ENCODE measurements at places on chromosomes 16 and 17.
A peak's percentile ranks its signal among the peaks of the same experiment; 100 is the strongest.

DNA sequence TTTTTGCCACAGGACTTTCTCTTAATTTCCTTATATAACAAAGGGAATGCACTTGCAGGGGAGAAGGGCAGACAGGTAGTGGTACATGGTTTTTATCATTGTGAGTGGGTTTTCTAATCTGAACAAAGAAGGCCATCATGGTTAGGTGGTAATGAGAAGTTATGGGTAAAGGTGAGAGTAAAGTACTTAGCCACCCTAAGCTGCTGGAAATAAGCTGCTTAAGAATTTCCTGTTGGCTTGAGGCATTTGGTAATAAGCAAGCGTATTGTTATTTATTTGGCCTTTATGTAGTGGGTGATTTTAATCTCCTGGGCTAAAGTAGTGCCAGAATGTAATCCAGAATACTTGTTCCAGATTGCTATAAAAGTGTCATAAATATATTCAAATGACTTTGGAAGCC, 27.1 kb downstream of the TAC4 start:
- DNase-seq: no peak

- DNase-seq: peak; percentile 90
Observed at GRCh38 chr17:29622337-29623282, at the start of gene CORO6. Gene CORO6, minus strand, starts transcription at chr17:29622912. Its CDS starts 1,491 bp downstream, at chr17:29621421.

DNA sequence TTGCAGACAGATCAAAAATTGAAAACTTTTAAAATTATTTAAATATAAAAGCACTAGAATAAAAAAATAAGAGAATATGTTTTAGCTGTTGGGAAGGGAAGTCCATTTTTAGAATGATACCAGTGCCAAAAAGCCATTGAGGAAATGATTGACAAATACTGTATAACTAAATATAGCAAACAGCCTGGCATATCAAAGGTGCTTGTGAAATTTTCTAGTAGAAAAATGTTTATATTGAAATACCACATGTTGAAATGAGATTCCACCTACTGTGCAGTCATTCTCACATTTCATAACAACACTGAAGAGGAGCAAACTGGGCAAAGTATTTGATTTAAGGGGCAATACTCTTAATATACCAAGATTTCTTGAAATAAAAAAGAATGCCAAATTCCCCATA, 183.5 kb downstream of the PHKB start:
- DNase-seq: no peak

DNA sequence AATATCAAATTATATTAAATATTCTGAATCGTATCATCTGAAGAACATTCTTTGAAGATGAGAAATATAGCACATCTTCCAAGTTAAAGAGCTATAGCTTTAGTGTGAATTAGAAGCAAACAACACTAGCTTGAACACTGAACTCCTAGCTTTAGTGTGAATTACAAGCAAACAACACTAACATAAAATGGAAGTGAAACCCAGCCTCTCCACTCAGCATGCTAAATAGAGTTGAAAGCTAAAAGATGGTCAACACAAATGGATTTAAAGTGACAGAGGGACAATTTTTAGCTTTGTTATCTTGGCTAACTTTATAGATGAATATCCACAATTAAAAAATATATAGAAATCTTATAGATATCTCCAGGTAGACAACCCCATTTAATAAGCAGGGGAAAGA, 4.5 kb upstream of the KIF2B start:
- no peak for DNase-seq

GRCh38 chr17:48131216-48131824, 23.8 kb downstream of the SNX11 start:
- peak; percentile 88 for DNase-seq

- peak; percentile 73 for DNase-seq
Observed at GRCh38 chr17:5019475-5019956, 15.7 kb downstream of the SLC52A1 start.

- no peak for DNase-seq
Observed at GRCh38 chr16:9049241-9049640, 42.2 kb upstream of the HAPSTR1 start.

- no peak for DNase-seq
Observed at GRCh38 chr17:44832805-44833204, 2.7 kb upstream of the GJC1 start.

DNA sequence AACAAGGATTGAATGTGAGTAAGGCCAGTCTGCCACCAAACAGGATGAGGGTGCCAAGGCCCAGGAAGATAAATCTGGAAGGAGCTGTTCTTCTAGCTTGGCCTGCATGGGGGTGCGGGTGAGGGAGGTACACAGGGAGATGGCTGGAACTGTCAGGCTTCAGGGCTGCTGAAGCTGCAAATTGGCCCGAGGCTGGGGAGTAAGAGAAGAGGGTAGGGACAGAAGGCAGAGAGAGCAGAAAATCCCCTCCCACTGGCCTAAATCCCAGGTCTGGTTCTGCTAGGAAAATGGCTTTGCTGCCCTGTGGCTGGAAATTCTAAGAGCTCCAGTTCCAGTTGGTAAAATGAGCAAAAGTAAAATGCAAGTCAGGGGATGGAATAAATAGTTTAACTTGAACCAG, 87.9 kb downstream of the CCDC182 start:
- DNase-seq: no peak

GRCh38 chr17:6574687-6575595, 18.6 kb upstream of the PITPNM3 start:
- DNase-seq: peak; percentile 80

- DNase-seq: no peak
Observed at GRCh38 chr16:15701975-15702970, 52.2 kb downstream of the NDE1 start.

DNA sequence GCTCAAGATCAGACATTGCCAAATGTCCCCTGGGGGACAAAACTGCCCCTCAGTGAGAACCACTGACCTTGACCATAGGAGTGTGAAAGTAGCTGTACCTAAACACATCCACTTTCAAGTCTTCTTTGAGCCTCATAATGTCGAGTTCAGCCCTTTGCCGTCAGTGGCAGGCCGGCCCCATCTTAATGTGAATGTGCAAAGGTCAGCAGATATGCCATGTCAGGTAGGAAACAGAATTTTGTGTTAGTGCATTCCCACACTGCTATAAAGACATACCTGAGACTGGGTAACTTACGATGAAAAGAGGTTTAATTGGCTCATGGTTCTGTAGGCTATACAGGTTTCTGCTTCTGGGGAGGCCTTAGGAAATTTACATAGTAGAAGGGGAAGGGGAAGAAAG, 95.1 kb upstream of the PIRT start:
- DNase-seq: no peak

- DNase-seq: no peak
Observed at GRCh38 chr16:65301029-65301428, 179.2 kb upstream of the CDH11 start.

GRCh38 chr17:60091109-60091508, 12.4 kb upstream of the HEATR6 start:
- DNase-seq: no peak

DNA sequence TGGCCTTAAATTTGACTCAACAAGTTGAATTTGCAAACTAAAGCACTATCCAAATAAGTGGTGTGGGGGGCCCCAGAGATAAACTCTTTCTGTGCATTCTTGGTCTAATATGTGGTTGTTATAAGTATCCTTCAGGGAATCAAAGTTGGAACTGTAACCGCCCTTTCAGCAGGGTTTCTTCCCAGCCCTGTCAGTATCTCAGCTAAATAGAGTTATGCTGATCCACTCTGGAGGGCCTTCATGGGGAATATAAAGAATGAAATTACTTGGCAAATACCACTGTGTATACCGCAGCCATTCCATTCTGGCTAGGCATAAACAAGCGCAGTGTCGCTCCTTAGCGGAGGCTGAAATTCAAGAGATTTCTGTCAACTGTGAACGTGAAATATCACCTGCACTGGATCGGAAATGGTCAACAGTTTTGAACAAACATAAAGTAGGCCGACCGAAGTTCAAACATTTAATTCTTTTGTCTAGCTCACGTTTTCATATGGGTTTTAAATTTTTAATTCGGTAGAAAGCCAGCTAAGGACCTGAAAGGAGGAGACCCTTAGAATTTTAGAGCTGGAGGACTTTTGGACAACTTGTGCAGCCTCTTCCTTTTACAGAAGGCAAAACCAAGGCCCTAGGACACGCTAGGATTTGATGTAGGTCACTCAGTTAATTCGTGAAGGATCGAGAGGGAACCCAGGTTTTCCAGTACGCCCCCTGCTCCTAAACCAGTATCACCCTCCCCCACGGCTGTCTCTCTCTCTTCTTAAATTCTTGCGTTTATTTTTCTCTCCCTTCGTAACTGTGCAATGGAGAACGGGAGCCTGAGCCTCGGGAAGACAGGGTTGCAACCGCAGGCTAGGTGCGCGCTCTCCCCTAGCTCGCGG, 74.7 kb downstream of the CHD9 start:
- DNase-seq: no peak

- no peak for DNase-seq
Observed at GRCh38 chr16:89166696-89167424, 4.7 kb upstream of the CDH15 start.

DNA sequence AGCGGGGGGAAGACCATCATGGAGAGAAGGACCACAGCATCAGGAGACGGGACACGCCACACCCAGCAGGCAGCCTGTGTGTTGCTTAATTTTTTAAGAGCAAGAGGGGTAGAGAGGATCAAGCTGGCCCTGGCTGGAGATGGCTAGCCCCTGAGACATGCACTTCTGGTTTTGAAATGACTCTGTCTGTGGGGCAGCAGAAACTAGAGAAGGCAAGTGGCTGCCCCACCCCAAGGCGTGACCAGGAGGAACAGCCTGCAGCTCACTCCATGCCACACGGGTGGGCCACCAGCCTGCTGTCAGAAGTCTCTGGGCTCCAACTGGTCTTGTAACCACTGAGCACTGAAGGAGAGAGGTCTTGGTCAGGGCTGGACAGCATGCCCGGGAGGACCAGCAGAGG, 75.5 kb downstream of the SOCS1 start:
- no peak for DNase-seq

GRCh38 chr17:43019418-43019817, 2.8 kb downstream of the VAT1 start:
- no peak for DNase-seq

DNA sequence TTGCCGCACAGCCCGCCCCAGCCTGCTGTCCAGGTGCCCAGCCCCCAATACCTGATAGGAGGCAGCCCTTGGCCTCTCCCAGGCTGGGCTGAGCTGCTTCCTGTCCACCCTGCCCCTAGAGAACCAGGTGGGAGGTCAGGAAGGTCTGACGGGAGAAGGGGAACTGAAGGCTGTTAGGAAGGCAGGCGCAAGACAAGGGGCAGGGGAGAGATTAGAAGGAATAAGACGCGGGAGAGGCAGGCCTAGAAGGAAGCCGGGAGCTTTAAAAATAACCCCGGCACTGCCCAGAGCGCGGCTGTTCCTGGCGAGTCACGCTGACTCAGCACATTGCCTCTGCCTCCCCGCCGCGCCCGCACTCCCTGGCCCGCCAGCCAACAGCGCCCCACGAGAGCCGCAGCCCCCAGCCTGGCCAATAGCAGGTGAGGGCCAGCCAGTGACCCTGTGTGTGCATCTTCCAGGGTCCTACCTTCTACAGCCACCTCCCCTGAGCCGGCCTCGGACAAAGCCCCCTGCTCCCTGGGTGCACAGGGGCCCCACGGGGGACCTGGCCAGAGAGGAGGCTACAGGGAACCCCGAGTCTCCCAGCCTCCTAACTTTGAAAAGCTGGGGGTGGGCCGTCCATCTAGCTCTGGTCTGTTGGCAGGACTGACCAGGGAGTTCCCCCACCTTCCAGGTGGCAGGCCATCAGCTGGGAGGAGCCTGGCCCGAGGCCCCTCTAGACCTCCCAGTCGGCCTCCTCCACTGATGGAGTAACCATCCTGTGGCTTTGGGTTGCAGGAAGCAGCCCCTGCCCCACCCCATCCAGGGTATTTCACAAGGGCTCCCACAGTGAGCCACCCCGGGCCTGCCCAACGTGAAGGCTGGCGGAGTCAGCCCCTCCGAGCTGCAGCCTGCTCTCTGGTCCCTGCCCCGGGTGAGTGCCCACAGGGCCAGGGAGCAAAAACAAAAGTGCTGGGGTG, 4.0 kb downstream of the MAFG start:
- DNase-seq: no peak

DNA sequence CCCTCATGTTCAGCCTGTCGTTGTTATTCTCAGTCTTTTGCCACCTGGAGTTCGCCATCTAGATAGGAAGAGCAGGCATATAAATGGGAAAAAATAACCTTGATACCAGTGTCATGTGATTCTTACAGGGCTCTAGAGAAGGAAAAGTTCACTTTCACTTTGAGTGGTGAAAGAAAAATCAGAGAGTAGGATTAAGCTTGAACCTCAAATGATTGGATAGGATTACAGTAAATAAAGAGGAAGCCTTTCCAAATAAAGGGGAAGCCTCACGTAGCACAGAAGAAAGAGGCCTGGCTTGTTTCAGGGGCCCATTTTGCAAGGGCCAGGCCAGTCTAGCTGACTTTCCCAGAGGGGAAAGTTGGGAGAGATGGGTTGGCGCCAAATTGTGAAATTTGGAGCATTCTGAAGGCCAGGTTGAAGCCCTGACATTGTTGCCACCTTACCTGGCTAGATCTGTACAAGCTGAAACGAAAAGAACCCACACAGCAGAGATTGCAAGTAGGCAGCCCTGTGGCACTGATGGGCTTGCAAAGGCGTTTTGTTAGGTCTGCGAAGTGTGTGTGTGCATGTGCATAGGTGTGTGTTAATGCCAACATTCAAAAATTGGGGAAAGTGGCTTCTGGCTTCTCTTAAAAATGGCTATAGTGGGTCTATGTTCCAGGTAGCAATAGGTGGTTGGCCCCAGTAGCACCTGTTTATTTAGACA, 38.8 kb downstream of the TMC6 start:
- DNase-seq: no peak

- no peak for DNase-seq
Observed at GRCh38 chr17:81084680-81085419, 49.9 kb downstream of the BAIAP2 start.

Data from activated CD4-positive, alpha-beta T cell treated with anti-CD3 and anti-CD28 coated beads, Interleukin-2, amount 10 ng/mL, durations not matched to agents 24 days and 14 days (primary cell).